ENCODE measurements at places on chromosomes 12 and 14. TPM values are rescaled to one million over a fixed set of nuclear protein-coding genes. Genes with fewer than 3 reads are reported as not detected.

Gene SELPLG
- 1.1 TPM for total RNA-seq

Gene AQP5
- total RNA-seq: not detected

Gene CLEC9A
- not detected for total RNA-seq

Gene GRIN2B
- total RNA-seq: 2.8 TPM

Gene IAPP
- not detected for total RNA-seq

Gene PZP
- total RNA-seq: not detected

Gene PIP4P1
- 30.9 TPM for total RNA-seq

Gene TAS2R7
- not detected for total RNA-seq

Data from A549 treated with GW870086 at 1 μM for 4 hours (cell line).